Right atrium auricular region (tissue), 2 donors: ENCODE measurements at places on chromosomes 1 and 21. TPM values are rescaled to one million over a fixed set of nuclear protein-coding genes. Genes with fewer than 3 reads are reported as not detected.

Gene MARK1
- total RNA-seq, result 12.5 TPM

DNA sequence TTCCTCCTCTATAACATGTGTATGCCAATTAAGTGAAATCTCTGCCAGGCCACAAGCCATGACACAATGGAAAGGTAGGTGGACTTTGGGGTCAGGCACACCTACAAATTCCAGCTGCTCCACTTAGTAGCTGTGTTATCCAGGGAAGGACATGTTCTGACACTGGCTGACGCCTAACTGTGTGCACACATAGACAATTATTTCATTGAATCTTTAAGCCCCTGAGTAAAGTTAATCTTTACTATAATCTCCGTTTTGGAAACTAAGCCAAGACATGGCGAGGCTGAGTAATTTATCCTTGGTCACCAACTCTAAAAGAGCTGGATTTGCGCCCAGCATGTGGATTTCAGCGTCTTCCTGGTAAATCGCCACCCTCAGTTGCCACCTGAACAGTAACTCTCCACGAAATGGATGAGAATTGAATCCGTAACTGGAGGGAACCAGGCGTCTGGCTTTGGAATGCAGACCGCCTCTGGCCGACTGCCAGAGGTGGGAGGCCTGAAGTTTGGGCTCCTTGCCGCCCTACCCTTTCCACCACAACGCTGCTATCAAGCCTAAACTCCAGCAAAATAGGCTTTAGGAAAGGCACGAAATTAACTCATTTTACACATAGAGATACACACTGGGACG lies 888 bp upstream of the SNRPE start:
- DNase-seq, result no peak

GRCh38 chr21:44763451-44764318 lies 37.9 kb downstream of the UBE2G2 start:
- DNase-seq, result no peak

DNA sequence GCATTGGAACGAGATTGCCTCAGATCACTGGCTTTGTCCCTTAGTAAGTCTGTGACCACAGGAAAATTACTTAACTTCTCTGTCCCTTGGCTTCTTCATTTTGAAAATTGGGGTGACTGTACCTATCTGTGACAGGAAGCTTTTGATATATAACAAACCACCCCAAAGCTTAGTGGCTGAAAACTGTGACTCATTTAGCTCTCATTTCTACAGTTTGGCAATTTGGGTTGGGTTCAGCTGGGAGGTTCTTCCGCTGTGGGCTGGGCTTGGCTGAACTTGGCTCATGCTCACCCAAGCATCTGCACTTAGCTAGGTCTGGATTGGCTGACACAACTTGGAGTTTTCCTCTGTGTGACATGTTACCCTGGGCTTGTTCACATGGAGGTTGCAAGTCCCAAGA lies 14.0 kb downstream of the C1orf94 start:
- no peak for DNase-seq

DNA sequence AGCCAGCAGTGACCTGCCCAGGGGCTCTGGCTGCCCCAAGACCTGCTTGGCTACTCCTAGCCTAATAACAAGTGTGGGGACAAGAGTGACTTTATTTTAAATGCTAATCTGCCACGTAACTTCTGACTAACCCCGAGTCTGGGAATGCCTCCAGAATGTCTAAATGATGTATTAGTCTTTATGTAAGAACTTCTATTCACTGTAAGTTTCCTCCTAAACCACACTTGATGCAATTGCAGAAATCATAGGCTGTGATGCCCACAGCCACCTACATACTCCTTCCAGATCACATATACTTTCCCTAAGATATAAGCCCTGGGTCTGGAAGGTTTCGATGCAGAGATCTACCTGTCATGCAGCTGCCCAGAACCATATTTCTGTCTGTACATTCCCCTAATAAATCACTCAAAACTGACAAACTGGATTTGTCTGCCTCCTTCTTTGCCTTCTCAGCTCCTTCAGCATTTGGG lies 5.9 kb upstream of the VPS45 start:
- DNase-seq, result no peak

- no peak for DNase-seq
Observed at GRCh38 chr1:223022641-223023473, 120.2 kb downstream of the TLR5 start.

DNA sequence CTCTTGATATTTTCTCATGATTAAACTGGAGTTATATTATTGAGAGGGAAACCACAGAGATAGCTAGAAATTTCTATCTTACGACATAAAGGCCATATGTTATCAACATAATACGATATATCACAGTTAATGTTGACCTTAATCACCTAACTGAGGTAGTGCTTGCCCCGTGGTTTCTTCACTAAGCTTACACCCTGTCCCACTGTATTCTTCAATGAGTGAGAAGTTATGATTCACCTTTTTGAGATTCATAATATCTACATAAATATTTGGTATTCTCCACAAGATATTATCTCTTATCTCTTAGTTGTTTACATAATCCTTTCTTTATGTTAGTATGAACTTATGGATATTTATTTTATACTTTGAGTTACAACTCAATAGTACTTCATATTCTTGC lies 1714.1 kb downstream of the BRINP3 start:
- DNase-seq, result no peak

GRCh38 chr1:240739139-240739538 lies 127.2 kb upstream of the GREM2 start:
- DNase-seq, result no peak

Gene CFHR2
- not detected for total RNA-seq

DNA sequence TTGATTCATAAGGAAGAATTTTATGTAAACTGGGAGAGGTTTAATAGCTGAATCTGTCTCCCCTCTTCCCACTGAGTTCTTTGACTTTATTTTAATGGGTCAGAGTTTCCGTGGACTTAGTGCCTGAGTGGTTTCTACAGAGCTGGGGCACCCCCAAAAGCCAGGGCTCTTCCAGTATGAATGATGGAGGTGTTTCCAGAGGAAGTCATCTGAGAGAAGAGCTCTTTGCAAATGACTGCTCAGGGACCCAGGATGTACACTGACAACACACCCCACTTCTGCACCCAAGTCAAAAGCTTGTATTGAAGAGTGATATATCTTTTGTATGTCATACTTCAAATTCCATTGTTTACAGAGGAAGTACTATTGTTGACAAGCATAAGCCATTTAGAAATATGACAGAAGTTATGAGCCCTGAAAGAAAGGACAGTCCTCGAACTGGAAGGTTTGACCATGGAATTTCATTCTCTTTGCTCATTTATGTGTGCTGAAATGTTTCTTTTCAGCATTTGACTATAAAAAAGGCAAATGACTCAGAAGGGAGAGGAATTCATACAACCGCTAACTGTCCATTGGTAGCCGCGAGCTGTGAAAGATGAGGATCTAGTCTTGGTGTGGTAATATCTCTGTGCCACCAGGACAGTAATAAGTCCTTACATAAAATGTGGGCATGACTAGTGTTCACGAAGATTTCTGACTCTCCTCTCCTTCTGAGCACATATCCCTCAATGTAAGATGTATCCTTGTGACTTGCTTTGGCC lies 25.4 kb upstream of the LMX1A start:
- DNase-seq, result no peak

Gene ANKRD35
- total RNA-seq, result 2.4 TPM

DNA sequence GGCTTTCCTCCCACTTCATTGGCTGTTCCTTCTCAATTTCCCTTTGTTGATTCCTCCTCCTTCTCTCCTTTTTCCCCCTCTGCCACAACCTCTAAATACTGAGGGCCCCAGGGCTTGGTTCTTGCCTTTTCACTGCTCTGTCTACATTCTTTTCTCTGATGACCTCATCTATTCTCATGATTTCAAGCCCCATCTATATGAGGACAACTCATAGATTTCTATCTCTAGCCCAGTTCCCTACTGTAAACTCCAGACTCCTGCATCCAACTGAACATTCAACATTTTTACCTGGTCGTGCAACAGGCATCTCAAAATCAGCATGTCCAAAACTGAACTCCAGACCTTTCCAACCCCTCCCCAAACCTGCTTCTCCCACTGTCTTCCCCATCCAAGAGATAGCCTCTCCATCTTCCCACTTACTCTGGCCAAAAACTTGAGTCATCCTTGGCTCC lies 11.5 kb upstream of the SLC9A1 start:
- DNase-seq, result no peak
